Vagina (tissue), 2 donors: ENCODE measurements at places on chromosomes 3 and 15. TPM values are rescaled to one million over a fixed set of nuclear protein-coding genes. Genes with fewer than 3 reads are reported as not detected.

- no peak overlapping the region for H3K4me3 ChIP-seq
- no peaks in the 10 kb centered on the region for H3K36me3 ChIP-seq
- no peaks in the 10 kb centered on the region for H3K4me1 ChIP-seq
- H3K27me3 ChIP-seq = no peaks in the 10 kb centered on the region
Observed at GRCh38 chr3:56900801-56901200, 99.1 kb upstream of the ARHGEF3 start.

- no peak overlapping the region for H3K27ac ChIP-seq
- H3K36me3 ChIP-seq = no peaks in the 10 kb centered on the region
Observed at GRCh38 chr3:68909719-68910118, 22.6 kb downstream of the TAFA4 start.

The CATSPER2 gene
- 9.1 TPM for total RNA-seq

The SOX14 gene
- not detected for total RNA-seq

DNA sequence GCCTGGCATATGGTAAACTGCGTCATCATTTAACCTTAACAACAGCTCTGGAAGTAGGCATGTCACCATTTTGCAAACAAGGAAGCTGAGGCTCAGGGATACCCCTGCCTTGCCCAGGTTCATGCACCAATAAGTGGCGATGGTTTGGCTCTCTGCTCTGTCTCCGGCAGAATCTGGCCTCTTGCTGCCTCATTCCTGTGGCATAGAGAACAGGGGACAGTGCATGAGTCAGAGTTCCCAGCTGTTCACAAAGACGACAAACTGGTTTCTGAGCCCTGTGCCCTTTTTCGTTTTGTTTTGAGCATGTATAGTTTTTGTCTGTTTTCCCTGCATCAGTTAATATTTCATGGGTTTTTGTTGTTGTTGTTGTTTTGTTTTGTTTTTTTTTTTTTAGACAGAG is 236.8 kb downstream of the OPA1 start:
- no peak overlapping the region for H3K4me3 ChIP-seq
- H3K4me1 ChIP-seq = peaks cover 48% of the 10 kb centered on the region
- no peaks in the 10 kb centered on the region for H3K27me3 ChIP-seq
- H3K27ac ChIP-seq = peak overlapping the region; percentile 58
- DNase-seq = no peak
- no peaks in the 10 kb centered on the region for H3K36me3 ChIP-seq

DNA sequence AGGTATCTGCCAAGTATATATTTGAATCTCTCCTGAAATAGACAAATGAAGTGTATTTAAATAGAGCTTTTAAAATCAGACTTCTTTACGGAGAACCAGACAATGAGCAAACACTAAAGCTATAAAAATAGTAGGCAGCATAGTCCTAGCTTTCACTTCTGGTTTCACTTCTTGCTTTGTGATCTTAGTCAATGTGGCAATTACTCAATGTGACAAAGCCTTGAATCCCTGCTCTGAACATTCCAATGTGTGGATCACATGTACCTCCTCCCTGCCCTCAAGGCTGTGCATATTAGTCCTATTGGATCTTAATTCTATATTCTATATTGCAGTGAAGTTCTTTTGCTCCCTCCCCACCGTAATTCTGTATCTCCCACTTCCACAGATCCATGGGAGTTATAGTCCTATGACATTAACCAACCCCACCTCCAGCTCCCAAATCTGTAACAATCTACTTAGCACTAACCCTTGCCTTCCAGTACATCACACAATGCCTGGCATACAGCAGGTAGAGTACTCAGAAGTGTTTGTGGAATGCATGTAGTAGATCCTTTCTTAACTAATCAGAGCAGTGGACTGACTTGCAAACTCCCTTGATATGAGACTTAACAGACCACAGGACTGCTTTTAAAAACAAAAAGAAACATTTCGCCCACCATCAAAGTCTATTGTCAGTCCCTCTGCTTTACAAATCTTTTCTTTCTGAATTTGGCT is 24.3 kb upstream of the CP start:
- no peaks in the 10 kb centered on the region for H3K27me3 ChIP-seq
- H3K27ac ChIP-seq = no peak overlapping the region
- peaks cover 31% of the 10 kb centered on the region for H3K4me1 ChIP-seq
- no peaks in the 10 kb centered on the region for H3K36me3 ChIP-seq

The HTR3E gene
- not detected for total RNA-seq

GRCh38 chr15:36878684-36879262 is 221.6 kb downstream of the MEIS2 start:
- DNase-seq = no peak
- H3K27me3 ChIP-seq = no peaks in the 10 kb centered on the region
- H3K4me1 ChIP-seq = peaks cover 16% of the 10 kb centered on the region
- H3K36me3 ChIP-seq = no peaks in the 10 kb centered on the region

DNA sequence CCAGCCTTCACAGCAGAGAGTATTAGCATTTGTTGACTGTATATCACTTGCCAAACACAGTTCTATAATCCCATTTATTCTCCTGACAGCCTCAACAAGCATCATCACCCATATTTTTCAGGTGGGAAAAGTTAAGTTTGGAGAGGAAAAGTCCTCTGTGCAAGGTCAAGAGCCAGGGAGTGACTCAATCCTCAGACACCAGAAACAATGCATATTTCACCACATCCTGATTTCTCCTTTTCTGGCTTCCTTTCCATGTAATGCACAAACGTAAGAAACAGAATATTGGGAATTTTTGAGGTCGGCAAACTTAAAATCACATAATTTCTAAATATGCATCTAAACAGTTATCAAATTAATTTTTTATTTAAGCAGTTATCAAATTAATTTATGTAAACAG is 116.0 kb upstream of the GADL1 start:
- no peaks in the 10 kb centered on the region for H3K27me3 ChIP-seq
- no peak overlapping the region for H3K4me3 ChIP-seq
- H3K27ac ChIP-seq = no peak overlapping the region
- H3K4me1 ChIP-seq = no peaks in the 10 kb centered on the region
- DNase-seq = no peak

The HHLA2 gene
- total RNA-seq = not detected

The TMEM266 gene
- not detected for total RNA-seq

DNA sequence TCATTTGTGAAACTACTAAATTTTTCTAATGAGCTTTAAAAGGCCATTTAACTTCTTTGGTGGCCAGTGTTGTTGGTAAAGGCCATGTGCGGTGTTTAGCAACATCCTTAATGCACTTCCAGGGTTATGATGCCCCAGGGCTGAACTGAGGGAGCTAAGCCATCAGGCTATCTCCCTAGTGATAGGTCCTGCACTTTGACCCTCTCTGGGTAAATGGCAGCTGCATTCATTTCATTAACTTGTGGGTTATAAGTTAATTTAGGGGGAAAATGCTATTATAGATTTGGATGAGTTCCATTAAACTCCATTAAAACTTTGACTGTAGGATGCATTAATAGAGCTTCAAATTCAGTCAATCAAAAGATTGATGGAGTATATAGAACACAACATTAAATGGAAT is 366.7 kb upstream of the ZNF717 start:
- no peak overlapping the region for H3K27ac ChIP-seq
- no peak for DNase-seq
- no peaks in the 10 kb centered on the region for H3K36me3 ChIP-seq
- no peaks in the 10 kb centered on the region for H3K27me3 ChIP-seq
- no peak overlapping the region for H3K4me3 ChIP-seq
- H3K4me1 ChIP-seq = no peaks in the 10 kb centered on the region

- peaks cover 4% of the 10 kb centered on the region for H3K36me3 ChIP-seq
- H3K4me3 ChIP-seq = no peak overlapping the region
- peaks cover 25% of the 10 kb centered on the region for H3K4me1 ChIP-seq
- no peak for DNase-seq
- H3K27me3 ChIP-seq = no peaks in the 10 kb centered on the region
Observed at GRCh38 chr3:184332370-184333090, 4.9 kb upstream of the FAM131A start.

GRCh38 chr3:108067768-108068167 is 23.1 kb downstream of the CD47 start:
- no peak for DNase-seq
- H3K4me1 ChIP-seq = no peaks in the 10 kb centered on the region
- no peak overlapping the region for H3K4me3 ChIP-seq
- no peak overlapping the region for H3K27ac ChIP-seq

The HIGD2B gene
- total RNA-seq = not detected

GRCh38 chr15:99704444-99704838 is 28.8 kb downstream of the LYSMD4 start:
- H3K27me3 ChIP-seq = no peaks in the 10 kb centered on the region
- no peaks in the 10 kb centered on the region for H3K36me3 ChIP-seq
- H3K27ac ChIP-seq = peak overlapping the region; percentile 85
- DNase-seq = no peak
- H3K4me1 ChIP-seq = peaks cover 46% of the 10 kb centered on the region

The CCNL1 gene
- 269 TPM for total RNA-seq

The P3H2 gene
- total RNA-seq = 41.7 TPM

The TICRR gene
- 5.2 TPM for total RNA-seq
